Activated CD4-positive, alpha-beta T cell treated with anti-CD3 and anti-CD28 coated beads for 1 hour (primary cell): ENCODE measurements at places on chromosomes 2 and 18.

- no peak for DNase-seq
Observed at GRCh38 chr2:191938779-191939178, 91.9 kb upstream of the CAVIN2 start.

DNA sequence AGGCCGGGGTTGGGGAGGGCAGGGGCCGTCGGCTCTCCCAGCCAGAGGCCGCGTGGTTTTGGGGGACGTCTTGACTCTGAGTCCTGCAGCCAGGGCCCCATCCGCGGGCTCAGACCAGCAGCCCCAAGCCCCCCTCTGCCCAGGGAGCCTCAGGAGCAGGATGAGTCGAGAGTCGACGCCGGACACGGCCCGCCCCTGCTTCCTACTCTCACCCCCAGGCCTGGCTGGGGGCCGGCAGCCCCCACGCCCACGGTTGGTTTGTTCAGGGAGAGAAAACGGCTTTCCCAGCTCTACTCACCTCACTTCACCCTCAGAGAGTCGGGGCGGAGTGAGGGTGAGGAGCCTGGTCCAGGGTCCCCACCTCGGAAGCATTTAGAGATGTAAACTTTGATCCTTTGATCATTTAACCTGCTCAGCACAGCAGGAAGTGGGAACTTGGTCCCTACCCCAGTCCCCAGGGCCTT is 6.9 kb downstream of the SNORC start:
- DNase-seq, result no peak

DNA sequence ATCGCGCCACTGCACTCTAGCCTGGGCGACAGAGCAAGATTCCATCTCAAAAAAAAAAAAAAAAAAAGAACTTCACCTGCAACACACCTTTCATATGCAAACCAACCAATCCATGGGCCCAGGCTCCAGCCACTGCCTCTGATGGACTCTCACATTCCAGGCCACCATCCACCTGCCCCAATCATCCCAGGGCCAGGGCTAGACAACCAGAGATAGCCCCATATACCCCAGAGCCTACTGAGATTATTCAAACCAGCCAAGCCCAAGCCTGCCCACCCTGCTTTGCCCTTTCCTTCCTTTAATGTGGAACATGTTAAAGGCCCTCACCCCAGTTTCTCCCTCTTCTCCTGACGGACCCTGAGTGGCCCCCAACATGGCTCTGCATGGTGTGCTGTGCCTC is 57.0 kb downstream of the MRPL35 start:
- no peak for DNase-seq

- DNase-seq, result no peak
Observed at GRCh38 chr2:223597076-223597475, 5.1 kb downstream of the SCG2 start.

DNA sequence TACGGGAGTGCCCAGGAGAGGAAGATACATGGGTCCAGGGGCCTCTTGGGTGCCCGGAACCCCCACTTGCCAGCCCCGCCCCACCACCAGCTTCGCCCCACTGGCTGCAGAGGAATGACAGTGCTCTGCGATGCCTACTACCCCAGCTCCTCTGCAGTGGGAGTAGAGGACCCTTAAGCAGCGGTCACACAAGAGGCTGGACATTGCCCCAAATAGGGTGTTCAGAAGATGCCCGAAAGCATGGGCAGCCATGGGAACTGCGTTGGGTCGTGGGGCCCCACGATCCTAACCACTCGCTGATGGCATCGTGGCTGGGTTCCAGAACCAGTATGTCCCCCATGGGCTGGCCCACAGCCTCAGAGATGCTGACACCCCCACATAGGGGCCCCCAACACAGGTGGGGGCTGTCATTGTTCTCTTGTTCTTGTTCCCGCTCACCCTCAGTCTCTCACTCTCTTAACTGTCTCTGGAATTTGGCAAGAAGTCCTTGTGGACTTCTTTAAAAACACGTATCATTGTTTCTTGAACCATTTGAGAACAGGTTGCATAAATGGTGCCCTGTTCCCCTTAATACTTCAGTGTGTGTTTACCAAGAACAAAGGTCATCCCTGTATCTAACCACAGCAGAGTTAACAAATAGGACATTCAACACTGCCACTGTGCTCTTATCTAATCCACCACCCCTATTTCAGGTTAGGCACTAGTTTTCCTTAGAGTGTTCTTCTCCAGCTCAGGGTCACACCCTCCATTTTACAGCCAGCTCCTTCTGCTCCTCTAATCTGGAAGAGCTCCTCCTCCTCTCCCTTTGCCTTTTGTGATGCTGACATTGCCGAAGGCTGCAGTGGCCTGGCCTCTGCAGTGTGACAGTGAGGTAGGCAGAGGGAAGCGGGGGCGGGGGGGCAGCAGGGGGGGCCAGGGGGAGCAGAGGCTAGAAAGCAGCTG is 76.3 kb downstream of the STPG4 start:
- DNase-seq, result no peak

DNA sequence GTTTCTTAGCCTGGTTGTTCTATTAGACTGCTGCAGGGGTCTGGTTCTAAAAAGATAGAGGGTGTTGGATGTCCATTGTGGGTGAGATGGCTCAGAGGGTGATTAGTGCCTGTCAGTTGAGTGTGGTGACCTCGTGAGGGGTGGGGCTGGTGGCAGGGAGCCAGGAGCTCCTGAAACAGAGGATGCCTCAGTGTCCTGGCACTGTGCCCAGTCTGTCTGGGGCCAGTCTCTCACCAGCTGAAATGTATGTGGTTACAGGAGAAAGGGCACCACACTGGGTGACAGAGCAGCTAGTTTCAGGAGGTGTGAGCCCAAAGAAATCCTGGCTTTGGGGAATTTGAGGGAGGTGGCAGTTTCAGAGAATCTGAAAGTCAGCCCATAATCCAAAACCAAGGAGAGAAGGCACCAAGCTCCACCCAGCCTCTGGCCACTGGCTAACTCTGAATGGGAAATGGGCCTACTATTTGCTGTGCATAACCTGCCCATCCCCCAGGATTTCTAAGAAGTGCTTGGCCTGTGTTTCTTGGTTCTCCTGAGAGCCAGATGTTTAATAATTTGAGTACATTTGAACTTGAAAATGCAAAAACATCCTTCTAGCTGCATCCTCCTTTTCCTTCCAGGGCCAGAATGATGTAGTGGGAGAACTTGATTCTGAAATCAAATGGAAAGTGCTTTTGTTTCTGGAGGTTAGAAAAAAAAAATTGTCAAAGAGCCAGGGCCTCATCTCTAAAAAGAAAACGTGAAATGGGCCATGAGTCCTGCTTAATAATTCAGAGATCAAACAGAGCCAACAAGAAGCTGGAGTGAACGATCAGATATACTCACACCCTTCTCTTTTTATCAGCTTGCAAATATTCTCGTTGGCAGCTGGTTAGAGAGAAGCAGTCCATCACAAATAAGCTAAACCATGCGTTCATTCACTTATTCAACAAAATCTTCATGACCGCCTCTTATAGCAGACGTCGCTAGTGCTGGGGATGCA is 92.3 kb downstream of the B3GNT2 start:
- DNase-seq, result no peak

GRCh38 chr2:64204703-64205102 is 60.5 kb upstream of the PELI1 start:
- no peak for DNase-seq

DNA sequence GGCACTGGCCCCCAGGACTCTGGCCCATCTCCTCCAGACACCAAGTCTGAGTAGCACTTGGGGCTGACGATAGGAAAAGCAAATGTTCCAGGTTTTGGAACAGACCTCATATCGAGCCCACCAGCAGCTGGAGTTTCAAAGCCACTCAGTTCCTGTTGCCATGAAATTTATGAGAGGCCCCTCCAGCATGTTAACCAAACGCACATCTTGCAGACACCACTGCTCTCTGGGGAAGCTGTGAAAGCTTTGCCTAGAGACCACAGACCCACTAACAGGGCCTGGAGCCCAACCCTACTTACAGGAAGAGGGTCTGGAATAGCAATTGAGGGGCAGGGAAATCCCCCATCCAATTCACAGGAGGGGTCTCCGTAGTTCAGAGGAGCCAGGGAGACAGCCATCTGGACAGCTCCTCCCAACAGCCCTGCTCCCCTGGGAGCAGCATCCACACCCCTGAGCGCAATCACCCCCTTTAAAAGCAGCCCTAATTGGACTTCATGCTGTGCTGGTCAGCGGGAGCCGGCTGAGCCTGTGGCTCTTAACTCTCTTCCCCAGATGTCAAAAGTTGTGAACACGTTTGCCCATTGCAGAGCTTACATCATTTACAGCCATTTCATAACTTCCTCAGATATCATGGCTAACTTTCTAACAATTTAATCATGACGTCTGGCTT is 81.3 kb downstream of the TGFA start:
- DNase-seq, result no peak

DNA sequence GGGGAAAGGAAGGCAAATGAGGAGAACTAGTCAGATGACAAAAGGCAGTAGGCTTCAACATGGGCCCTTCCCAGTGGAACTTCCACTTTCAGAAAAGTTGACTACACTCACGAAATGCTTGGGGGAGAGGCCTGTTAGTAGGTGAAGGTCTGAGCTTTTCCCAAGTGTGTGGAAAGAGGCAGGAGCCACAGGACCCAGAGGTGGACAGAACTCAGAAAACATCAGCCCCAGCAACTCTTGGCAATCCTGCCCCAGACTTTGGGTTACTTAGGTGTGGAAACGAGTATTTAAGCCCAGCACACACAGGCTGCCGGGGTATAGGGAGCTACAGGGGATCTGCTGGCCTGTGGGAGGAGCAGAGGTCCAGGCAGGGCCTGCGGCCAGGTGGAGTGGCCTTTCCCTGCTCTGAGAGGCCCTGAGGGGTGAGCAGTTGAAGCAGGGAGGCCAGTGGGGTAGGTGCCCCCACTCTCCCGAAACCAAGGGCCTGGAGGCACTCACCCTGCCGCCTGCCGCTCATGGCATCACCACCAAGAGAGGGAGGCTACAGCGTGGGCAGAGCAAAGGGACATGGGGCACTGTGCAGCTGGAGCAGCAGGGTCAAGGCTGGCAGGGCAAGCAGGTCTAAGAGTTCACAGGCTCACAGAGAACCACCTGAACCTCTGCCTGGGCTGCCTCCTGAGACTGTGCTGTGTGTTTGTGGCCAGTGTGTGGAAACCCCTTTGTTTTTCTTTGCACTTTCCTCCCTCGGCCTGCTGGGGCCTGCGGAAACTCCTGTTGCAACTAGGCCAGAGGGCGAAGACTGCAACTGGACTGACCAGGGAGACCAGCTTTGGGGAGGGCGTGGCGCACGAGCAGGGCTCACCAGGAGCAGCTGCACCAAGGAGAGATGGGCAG is 130.7 kb upstream of the SERTAD2 start:
- no peak for DNase-seq
